ENCODE measurements at places on chromosomes 5 and 9. TPM values are rescaled to one million over a fixed set of nuclear protein-coding genes. Genes with fewer than 3 reads are reported as not detected.

SOX30 gene
- not detected for total RNA-seq

DNA sequence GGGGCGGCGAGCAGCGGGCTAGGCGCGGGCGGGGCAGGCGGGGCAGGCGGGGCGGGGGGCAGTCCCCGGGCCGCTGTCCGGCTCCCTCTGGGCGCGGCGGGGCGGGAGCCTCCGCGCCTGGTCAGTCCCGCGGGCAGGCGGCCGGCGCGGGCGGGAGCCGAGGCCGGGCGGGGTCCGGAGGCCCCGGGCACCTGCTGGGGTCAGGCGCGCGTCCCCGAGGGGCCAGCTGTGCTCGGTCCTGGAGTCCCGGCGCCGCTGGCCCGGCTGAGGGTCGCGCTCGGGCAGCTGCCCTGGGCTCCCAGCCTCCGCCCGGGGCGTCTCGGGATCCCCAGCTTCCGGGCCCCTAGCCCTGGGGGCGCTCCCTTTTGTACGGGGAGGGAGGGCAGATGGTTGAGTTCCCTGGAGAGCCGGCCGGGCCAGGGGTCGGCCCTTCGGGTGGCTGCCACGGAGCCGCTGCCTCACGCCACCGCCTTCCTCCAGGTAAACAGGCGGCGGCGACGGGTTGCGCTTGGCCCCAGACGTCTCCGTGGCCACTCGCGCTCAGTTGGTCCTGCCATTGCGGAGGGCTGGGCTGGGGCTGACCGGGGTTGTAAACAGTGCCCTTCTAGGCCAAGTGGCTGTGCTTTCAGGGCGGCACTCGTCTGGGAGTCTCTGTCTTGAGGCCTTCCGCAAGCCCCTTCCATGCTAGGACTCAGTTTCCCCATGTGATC, 473 bp downstream of the ZBTB34 start:
- DNase-seq, result peak; percentile 46

DNA sequence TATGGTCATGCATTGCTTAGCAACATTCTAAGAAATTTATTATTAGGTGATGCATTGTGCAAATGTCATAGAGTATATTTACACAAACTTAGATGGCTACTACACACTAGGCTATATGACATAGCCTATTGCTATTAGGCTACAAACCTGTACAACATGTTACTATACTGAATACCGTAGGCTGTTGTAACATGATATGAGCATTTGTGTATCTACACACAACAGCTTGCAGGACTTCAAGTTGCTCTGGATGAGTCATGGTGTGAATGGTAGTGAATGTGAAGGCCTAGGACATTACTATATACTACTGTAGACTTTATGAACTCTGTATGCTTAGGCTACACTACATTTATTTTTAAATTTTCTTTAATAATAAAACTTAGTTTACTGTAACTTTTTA, 107.2 kb upstream of the MAMDC2 start:
- DNase-seq, result no peak

DNA sequence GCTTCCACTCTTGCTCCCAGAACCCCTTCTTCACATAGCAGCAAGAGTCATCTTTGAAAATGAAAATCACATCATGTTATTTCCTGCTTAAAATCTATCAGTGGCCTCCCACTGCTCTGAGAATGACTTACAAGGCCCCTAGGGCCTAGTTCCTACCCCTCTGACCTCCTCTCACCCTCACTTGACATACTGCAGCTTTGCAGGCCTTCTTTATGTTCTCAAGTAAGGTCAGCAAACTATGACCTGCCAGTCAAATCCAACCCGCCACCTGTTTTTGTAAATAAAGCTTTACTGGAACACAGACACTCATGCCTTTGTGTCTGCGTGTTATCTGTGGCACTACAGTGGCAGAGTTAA, 185.7 kb downstream of the NR3C1 start:
- no peak for DNase-seq

- DNase-seq, result no peak
Measured at GRCh38 chr9:37302277-37302676, 120.2 kb upstream of the GRHPR start.

DNA sequence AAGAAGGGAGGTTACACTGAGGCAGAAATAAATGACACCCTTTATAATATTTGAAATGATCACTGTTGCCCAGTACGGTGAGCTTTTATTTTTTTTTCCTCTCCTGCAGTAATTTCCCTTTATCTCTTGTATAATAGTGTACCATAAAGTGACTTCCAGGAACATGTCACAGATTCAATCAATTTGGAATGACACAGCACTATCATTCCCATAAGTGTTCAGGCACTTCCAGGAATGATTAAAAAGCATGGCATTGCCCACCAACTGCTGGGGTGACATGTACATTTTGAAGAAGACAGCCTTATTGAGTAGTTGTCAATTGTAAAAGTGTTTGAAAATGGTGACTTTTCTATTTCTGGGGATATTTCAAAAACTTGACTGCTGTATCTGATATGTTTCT, 1700.9 kb upstream of the NUDT12 start:
- no peak for DNase-seq

GRCh38 chr5:132136906-132137305, 63.3 kb downstream of the CSF2 start:
- DNase-seq, result no peak

DNA sequence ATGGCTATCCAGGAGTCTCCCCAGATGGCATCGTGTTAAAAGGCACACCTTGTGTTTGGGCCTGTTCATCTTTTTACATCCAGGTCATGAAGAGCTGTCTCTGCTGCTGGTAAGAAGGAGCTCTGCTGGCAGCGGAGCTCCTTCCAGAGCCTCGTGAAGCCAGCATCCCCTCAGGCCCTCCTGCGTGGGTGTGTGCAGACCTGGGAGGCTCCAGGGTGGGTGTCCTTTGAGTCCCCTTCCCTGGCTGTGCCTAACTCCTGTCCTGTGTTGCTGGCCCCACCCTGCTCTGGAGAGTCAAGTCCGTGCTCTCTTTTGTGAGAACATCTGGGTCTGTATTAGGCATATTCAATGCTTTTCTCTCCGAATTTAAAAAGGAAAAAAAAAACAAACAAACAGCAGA, 149.6 kb upstream of the IRX2 start:
- DNase-seq, result no peak

SLCO4C1 gene
- not detected for total RNA-seq

- DNase-seq, result no peak
Measured at GRCh38 chr5:135832941-135833920, 1.2 kb upstream of the SLC25A48 start.

MEIKIN gene
- total RNA-seq, result not detected

GRCh38 chr5:91562922-91563321, 179.8 kb upstream of the ARRDC3 start:
- no peak for DNase-seq

DNA sequence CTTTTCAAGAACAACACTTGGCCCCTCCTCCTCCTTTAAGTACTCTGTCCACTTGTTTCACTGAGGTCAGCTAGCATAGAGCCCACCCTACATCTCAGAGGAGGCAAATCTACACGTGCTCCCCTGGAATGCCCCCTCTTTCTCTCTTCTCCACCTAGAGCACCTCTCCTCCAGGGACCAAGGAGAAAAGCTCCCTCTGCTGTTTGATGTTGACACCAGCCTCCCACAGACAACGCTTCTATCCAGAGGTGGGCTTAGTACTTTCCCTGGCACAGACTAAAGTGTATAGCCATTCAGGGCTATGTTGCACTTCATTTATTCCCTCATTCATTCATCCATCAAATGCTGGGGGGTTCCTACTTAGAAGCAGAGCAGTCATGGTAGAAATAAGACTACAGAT, 68.2 kb upstream of the TAF1L start:
- peak; percentile 9 for DNase-seq

TRPM6 gene
- total RNA-seq, result 0.12 TPM

- no peak for DNase-seq
Measured at GRCh38 chr9:94178927-94179326, 80.2 kb upstream of the ZNF169 start.

DNA sequence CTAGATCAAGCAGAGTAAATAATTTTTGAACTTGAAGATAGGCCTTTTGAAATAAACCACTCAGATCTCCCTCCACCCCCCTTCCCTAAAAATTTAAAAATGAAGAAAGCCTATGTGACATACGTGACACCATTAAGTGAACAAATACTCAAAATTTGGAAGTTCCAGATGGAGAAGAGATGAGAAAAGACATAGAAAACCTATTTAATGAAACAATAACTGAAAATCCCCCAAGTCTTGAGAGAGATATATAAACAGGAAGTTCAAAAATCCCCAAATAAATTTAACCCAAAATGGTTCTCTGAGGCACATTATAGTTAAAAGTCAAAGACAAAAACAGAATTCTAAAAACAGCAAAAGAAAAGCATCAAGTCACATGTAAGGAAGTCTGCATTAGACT, 428.6 kb downstream of the PSAT1 start:
- no peak for DNase-seq

DNA sequence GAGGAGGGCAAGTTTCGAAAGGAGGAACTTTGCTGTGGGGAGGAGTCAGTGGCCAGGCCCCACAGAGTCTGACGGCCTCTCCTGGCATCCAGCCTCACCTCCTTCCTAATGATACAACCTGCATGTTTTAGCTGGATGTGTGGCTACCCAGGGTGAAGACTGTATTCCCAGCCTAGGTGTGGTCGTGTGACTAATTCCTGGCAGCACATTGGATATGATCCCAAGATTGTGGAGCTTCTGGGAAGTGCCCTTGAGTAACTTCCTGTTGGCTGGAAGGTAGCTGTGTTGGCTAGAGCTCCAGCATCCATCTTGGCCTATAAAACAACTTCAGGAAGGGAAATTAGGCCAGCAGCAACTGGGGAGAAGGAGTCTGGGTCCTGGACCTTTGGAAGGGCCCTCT, 19.0 kb upstream of the LPCAT1 start:
- peak; percentile 58 for DNase-seq

GRCh38 chr9:12699529-12699928, 6.3 kb downstream of the TYRP1 start:
- peak; percentile 36 for DNase-seq

DNA sequence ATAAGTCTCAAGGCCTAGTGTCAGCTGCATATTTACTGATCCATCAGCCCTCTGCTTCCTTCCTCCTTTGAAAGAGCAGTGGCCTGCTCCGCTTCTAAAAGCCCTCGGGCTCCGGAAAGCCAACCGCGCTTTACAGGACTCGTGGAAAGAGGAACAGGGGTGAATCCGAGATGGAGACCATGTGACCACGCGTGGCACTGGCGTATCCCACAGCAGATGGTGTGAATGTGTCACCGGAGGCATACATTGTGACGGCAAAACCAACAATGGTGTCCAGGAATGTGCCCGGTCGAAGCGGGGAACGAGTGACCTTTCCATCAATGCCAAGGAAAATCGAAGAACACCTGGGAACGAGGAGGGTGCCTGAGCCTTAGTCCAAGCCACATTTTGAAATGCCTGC, 484.6 kb downstream of the SPATA31A7 start:
- DNase-seq, result no peak

GRCh38 chr5:106755066-106755465, 915.7 kb downstream of the EFNA5 start:
- no peak for DNase-seq

DNA sequence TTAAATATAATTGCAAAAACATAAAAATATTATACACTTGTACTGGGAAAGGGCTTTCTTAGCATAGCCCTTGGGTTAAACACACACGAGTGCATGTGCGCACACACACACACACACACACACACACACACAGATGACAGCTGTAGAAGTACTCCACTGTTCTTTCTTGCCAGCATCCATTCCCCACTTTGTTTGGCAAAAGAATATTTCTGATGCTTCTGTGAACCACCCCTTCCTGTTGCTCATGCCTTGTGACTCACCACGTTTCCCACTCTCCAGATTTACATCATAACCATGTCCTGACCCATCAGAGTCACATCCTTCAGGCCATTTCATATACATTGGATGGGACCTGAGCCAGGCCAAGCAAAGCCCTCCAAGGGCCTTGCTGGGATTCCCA, 280.1 kb downstream of the DNAH5 start:
- peak; percentile 93 for DNase-seq

PCDHA2 gene
- not detected for total RNA-seq

DNA sequence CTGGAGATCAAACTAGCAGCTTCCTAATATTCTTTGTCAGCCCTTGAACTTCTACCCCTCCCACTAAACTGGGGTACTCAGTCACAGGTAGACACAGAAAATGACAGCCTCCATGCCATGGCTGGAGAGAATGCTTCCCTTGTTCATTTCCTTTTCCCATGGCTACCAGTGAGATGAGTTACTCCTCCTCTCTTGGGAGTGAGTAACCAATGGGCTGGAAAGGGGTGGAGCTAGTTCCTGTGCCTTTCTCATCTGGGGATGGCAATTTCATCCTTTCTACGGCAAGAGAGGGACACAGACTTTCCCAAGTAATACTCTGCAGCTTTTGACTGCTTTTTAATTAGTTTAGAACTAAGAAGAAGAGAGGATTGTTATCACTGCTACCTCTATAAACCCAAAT, 1045.6 kb upstream of the WWC1 start:
- DNase-seq, result no peak

- DNase-seq, result no peak
Measured at GRCh38 chr5:126801174-126801991, 24.4 kb downstream of the LMNB1 start.

PCDHB6 gene
- total RNA-seq, result not detected

GRCh38 chr5:43320846-43321245, 7.6 kb upstream of the HMGCS1 start:
- no peak for DNase-seq

DNA sequence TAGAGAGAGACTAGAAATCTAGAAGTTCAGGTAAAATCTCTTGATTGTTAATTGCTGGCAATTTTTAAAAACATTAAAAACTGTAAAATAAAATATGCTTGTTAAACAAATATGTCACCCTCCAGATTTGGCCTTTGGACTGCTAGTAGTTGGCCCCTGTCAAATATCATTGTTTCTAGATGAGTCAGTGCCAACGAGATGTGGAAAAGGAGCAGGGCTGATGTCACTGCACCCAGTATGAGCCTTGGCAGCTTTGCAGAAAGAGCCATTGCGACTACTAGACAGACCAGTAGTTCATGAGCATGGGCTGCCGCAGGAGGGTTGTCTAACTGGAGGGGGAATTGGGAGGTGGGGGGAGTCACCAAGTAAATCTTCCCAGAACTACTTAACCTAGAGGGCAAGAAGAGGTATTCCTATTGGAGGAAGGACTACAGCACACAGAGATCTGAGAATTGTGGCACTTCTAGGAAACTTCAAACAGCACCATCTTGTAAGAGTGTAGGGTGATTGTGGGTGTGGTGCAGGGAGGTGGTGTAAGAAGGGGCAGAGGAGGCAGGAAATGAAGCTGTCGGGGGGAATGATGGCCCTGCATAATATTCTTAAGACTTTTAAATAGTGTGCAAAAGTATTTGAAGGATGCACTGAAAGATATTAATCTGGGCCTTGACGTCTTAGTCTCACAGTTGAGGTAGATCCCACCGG, 7.1 kb upstream of the DOCK2 start:
- DNase-seq, result peak; percentile 40

- peak; percentile 60 for DNase-seq
Measured at GRCh38 chr5:147578228-147579024, 68.6 kb upstream of the DPYSL3 start.

GRCh38 chr9:77276799-77277198, 99.5 kb downstream of the VPS13A start:
- no peak for DNase-seq

C9orf43 gene
- total RNA-seq, result 0.66 TPM

GRCh38 chr9:80030801-80031200, 459.0 kb downstream of the TLE4 start:
- DNase-seq, result no peak

GRCh38 chr9:134962065-134962972, 44.6 kb upstream of the FCN1 start:
- DNase-seq, result no peak

Data from endothelial cell of umbilical vein (primary cell).